CD4-positive, alpha-beta T cell treated with Interleukin-4 for 1 hour (primary cell): ENCODE measurements at places on chromosomes 13 and 19.

- DNase-seq, result no peak
These were observed 30.7 kb upstream of the CSNK1A1L start for GRCh38 chr13:37136187-37136586.

DNA sequence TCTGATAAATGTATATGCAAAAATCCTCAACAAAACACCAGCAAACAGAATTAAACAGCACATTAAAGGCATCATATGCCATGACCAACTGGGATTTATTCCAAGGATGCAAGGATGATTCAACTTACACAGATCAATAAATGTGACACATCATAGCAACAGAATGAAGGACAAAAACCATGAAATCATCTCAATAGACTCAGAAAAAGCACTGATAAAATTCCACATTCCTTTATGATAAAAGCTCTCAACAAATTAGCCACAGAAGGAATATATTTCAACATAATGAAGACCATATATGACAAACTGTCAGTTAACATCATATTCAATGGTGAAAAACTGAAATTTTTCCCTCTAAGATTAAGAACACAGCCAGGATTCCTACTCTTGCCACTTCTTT lies 691.6 kb downstream of the DIAPH3 start:
- DNase-seq, result no peak

- DNase-seq, result no peak
These were observed 462.9 kb downstream of the ITGBL1 start for GRCh38 chr13:101915331-101915730.

- DNase-seq, result peak; percentile 91
These were observed 19.2 kb upstream of the ERCC1 start for GRCh38 chr19:45442778-45443461.

DNA sequence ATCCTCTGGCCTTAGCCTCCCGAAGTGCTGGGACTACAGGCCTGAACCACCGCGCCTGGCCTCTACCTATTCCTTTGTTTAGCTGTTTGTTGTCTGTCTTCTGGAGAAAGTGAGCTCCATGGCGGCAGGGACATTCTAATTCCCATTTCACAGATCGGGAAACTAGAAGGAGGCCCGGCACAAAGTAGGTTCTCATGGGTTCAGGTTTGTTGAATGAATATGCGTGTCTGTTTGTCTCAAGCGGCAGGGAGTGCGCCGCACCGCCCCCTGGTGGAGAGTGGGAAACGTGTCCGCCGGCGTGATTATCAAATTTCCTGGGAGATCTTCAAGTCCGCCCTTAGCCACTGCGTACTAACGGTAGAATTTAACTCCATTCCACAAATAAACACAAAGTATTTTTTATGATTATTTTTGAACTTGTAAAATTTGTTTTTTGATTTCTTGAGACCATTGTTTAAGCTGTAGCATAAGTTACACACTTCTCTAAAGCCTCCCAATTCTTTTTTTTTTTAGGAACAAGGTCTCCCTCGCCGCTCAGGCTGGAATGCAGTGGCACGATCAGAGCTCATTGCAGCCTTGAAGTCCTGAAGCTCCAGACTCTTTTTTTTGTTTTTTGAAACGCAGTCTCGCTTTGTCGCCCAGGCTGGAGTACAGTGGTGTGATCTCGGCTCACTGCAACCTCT lies 8.9 kb upstream of the CCDC9 start:
- peak; percentile 83 for DNase-seq

DNA sequence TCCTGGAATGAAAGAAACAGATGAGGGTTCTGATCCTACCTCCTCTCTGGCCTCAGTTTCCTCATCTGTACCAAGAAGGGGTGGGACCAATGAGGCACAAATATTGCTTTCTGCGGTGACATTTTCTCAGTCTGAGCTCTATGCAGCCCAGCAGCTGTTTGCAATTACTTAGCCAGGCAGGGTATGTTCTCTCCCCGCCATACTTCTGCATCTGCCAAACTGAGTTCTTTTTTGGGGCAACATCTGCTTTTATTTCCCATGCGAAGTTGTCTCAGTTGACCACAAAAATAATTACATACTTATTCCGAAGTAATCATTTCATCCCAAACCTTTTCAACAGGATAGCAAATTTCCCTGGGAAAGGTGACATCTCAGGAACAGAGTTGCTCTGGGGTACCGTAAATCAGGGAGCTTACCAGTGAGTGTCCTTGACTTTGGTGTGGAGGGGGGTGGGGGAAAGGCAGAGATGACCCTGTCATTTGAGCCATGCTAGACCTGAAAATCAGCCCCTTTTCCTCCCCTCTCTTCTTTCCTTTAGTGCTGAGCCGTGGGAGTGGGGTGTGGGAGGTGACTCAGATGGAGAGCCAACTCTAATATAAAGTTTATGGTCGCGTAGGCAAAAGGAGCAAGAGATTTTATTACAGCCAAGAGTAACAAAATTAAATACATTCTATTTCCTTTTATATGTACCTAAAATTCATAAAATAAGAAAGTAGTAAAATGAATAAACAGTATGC lies 165.7 kb upstream of the KL start:
- DNase-seq, result no peak

- no peak for DNase-seq
These were observed 245.8 kb downstream of the LIG4 start for GRCh38 chr13:107969546-107969945.

DNA sequence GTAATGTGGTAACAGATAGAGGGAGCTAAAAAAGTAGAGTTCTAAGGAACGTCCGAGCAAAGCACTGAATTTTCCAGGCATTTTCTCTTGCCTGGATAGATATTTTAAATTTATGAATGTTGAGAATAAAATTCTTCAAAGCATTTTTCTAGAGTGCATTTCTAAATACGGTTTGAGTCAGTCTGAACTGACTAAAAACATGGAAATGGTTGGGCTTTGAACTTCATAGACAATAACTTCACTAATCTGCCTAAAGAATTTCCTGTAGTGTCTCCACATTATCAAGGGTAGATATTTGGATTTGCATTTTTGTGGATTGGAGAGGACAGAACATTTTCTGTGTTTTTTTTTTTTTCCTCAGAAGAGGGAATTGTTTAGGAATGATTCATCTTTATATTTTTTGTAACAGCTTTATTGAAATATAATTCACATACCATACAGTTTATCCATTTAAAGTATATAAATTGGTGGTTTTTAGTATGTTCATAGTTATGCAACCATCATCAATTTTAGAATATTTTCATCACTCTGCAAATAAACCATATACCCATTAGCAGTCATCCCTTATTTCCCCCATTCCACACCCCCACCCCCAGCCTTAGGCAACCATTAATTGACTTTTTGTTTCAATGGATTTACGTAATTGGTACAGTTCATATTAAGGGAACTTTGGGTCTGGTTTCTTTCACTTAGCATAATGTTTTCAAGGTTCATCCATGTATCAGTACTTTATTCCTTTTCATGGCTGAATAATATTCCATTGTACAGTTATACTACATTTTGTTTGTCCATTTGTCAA lies 20.7 kb downstream of the GARRE1 start:
- DNase-seq, result no peak

GRCh38 chr13:43269037-43269481 lies 245.7 kb downstream of the DNAJC15 start:
- DNase-seq, result no peak

DNA sequence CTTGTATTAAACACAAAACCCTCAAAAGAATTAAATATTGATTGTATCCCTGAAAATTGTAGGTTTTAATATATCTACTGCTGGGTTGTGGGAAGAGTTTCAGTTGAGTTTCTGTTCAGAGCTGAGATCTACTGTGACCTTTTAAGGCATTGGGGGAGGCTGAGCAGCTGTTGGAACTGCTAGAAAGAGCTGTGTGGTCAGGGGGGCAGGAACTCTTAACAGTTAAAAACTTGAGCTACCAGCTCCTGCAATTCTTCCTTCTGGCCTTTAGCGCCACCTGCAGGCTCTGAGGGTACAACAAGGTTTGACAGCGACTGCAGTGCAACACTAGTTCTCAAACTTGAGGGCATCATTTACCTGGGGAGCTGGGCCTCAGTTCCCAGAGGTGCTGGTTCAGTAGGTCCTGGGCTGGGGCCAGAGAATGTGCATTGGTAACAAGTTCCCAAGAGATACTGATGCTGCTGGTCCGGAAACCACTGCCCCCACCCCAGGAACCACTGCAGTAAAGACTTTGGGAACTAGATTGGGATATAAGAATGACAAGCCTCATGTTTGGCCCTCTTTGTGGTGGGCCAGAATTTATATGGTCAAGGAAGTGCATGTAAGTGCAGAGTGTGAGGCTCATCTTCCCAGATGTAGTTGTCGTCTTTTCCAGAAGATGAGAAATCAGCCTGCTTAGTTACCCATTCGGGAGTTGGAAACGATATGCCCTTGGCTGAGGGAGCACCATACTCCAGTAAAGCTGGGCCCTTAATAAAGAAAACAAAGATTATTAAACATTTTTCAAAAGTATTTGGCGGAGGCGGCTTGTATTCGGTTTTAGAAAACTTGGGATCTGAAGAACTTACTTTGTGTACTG lies 2.6 kb downstream of the RNASEH2B start:
- DNase-seq, result peak; percentile 91

DNA sequence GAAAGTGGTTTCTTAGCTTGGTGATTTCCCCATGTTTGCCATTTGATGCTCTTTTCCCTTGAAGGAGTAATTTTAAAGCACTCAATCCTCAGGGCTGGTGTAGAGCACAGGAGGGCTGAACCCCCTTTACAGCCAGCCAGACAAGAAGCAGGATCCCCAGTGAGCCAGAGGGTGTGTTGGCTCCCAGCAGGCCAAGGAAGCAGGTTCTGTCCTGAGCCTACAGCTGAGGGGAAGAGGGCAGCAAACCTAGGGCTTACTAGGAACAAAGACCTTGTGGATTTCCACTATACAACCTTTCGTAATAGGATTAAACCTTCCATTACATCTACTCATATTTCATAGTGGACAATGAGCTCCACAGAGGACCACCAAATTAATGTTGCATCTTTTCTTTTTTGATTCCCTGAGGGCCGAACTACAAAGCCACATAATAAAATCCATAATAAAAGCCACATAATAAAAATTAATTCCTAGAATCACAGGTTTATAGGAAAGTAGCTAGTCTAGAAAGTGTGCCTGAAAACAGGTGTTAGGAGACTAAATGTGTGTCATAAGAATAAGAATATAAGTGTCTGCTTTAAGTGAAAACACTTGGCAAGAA lies 300.2 kb downstream of the DCLK1 start:
- no peak for DNase-seq

GRCh38 chr19:49772850-49773432 lies 6.1 kb downstream of the AP2A1 start:
- DNase-seq, result no peak

- DNase-seq, result no peak
These were observed 64.9 kb upstream of the MEDAG start for GRCh38 chr13:30841154-30841553.

GRCh38 chr19:49889687-49890348 lies 6.9 kb downstream of the IL4I1 start:
- peak; percentile 83 for DNase-seq

DNA sequence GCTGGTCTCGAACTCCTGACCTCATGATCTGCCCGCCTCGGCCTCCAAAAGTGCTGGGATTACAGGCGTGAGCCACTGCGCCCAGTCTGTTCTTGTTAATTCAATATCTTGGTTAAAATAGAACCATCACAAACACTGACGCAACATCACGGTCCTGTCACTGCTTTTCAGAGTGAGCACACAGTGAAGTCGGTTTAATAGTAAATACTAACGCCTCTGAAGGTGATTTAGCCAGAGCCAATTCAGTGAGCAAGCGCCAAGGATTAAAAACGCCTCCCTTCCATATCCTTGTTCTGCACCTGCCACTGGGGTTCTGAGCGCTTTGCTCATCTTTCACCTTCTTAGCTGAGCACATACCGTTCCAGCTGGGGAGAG lies 30.3 kb downstream of the LAMP1 start:
- DNase-seq, result no peak

DNA sequence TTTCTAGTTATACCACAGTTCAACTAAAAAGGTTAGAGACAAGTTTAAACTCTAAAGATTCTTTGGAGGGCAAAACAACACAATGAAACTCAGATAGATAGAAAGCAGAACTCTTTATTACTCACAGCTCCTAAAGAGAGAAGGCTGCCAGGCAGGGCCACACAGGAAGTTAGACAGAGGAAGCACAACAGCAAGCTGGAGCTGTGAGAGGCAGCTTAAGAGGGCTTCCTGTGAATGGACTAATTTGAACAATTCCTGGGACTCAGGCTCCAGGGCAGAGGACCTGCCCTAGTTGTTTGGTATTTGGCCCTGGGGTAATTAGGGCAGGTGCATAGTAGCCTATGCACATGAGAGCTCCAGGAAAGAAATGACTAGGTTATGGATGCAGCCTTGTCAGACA lies 803.6 kb downstream of the DIAPH3 start:
- DNase-seq, result no peak

DNA sequence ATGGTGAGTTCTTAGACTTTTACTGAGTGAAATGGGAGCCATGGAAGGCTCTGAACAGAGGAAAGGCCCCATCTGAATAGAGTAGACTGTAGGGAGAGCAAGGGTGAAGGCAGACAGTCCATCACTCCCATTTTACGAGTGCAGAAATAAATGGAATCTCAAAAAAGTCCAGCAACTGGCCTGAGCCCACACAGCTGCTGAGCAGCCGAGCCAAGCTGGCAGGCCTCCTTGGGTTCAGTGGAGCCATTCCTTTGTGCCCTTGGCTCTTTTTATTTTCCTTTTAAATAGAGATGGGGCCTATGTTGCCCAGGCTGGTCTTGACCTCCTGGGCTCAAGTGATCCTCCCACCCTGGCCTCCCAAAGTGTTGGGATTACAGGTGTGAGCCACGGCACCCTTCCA lies 1.0 kb upstream of the MYH14 start:
- DNase-seq, result no peak

DNA sequence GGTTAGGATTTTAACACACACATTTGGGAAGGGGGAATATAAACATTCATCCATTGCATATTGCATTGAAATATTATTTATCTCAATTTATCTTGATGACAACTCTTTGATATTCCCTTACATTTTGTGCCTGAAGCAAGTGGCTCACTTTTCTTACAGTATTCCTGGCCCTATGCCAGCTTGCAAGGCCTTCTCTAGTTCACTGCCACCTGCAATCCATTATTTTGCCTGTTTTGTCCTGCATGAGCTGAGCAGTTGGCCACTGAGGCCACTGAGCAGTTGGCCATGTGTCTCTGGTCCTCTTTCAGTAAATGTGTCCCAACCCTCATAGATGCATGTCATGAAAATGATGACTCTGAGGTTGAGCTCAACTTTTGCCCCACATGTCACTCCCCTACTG lies 49.8 kb downstream of the CBY2 start:
- no peak for DNase-seq

- peak; percentile 60 for DNase-seq
These were observed 2.5 kb upstream of the S1PR4 start for GRCh38 chr19:3175781-3176714.

DNA sequence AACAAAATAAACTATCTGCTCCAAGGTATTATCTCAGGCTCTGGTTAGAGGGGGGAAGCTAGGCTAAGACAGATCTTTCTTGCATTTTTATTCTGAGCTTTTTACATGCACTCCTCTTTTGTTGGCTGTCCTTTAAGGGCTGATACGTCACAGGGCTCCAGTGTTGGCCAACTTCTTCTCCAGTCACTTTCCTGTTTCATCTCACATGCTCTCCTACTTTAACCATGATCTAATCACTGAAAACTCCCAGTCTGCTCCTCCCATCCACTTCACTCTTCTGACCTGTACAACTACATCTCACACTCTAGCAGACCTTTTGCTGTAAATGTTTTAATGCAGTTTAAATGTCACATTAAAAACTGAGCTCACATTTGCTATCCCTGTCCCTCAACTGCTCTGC lies 510.0 kb upstream of the KLF12 start:
- no peak for DNase-seq
